ENCODE measurements at places on chromosomes 2 and 18. TPM values are rescaled to one million over a fixed set of nuclear protein-coding genes. Genes with fewer than 3 reads are reported as not detected.

GRCh38 chr2:240909216-240909974 lies 3.3 kb downstream of the CROCC2 start:
- no peak for DNase-seq

The CLASP1 gene
- total RNA-seq, result 27.8 TPM

DNA sequence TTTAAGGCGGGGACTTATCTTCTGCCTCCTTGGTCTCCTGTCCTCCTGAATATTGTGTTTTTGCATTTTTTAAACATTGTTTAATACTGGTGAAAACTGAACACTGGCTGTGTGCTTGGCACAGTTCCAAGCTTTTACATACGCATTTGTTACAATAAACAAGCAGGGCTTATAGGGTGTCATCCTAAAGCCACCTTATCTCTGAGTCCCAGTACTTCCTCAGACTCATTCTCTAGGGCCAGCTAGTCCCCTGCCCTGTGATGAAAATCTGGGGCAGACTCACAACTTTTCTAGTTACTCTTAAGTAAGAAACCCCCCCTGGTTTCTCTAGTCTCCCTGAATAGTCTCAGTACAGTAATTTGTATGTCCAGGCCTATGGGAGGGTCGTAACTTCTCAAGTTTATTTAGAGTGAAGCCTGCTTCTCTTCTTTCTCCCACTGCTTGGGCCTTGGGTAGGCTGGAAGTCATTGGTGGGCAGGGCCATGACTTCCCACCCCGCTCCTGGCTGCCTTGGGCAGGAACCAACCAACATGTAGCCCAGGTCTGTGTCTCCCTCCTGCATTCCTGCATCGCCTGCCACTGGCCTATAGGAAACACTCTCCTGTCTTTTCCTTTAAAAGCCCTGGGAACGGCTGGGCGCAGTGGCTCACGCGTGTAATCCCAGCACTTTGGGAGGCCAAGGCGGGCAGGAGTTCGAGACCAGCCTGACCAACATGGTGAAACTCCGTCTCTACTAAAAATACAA lies 7.7 kb upstream of the KCNE4 start:
- no peak for DNase-seq

GRCh38 chr2:85230679-85231467 lies 96.9 kb downstream of the TGOLN2 start:
- no peak for DNase-seq

DNA sequence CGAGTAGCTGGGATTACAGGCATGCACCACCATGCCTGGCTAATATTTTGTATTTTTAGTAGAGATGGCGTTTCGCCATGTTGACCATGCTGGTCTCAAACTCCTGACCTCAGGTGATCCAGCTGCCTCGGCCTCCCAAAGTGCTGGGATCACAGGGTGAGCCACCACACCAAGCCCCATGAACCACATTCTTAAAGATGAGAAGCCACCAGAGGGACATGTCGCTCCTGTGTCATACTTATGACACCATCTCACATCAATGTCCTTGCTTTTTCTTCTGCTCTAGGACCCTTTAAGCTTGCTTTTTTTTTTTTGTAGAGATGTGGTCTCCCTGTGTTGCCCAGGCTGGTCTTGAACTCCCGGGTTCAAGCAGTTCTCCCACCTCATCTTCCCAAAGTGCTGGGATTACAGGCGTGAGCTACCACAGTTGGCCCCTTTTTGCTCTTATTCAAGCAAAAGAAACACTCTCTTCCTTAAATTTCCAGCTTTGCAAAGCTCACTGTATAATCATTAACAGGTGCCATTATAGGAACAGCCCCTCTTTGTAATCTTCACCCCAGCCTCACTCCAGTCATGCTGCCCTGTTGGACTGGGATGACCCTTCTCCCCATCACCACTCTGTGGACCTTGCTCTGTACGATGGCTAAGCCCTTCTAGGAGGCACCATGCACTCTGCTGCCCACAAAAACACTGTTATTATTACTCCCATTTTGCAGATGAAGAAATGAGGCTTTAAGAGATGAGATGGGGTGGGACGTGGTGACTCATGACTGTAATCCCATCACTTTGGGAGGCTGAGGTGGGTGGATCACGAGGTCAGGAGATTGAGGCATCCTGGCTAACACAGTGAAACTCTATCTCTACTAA lies 10.8 kb upstream of the KCNG3 start:
- DNase-seq, result no peak

DNA sequence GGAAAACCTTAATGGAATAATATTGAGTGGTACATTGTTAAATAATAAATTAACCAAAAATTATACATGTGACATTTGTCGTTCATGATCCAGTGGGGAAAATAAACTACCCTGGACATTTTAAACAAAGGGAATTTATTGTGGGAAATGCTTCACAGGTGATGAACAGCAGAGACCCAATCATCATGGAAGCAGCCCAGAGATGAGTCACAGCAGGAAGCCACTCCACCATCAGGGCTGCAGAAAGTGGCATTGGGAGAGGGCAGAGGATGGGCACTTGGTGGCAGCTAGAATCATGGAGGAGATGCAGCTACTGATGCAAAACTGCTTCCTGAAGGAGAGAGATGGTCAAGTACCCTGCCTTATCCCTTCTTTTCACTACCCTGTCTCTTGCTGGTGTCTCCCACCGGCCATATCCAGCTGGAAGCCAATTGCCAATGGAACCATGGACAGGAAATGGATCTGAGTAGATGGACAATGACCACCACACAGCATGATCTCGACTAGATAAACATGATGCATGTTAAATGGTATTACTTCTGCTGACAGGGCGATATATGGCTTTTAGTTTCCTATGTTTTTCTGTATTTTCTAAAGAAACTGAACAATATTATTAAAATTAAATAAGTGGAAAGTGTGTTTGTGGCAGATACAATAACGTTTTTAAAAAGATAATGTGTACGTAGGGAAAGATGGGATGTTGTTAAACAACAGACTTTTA lies 139.8 kb downstream of the RPIA start:
- DNase-seq, result no peak

The PRSS56 gene
- total RNA-seq, result not detected

DNA sequence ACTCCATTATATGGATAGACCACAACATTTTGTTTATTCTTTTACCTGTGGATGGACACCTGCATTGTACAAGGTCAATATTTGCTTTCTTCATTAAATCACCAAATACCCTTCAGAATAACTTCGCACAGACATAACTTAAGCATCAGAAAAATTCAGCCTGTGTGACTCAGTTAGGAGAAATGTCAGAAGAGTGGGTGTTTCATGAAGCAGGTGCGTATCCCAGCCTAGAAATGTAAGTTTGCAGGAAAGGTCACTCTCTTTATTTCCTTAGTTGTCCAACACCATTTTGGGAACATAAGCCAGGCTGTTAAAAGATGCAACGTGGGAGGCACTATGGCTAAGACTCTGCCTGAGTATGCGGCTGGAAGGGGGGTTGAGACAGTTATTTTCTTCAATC lies 48.6 kb upstream of the FHL2 start:
- no peak for DNase-seq

The C18orf32 gene
- total RNA-seq, result 41.1 TPM

DNA sequence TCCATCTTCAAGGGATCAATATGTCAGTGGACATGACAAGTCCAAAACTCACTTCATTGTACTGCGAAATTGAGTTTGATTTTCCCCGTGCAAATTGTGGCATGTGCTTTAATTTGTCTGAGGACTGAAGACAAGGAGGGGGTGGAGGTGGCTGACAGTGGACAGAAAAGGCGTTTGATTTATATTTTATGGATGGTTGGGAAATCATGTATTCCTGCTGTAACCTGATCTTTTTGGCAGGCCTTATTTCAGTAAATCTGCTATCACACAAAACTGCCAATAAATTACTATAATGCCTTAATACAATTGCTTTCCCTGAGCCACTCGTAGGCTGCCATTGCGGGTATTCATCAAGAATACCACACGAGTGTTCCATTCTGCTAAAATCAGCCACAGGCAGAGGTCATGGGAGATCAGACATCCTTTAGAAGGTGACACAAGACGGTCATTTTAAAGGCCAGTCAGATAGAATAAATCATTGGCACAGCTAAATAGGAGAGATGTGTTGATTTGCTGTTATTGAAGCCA lies 720.5 kb downstream of the MBD2 start:
- DNase-seq, result no peak

The SLC38A11 gene
- total RNA-seq, result 1.8 TPM

GRCh38 chr2:138964418-138964817 lies 184.2 kb upstream of the NXPH2 start:
- no peak for DNase-seq

- DNase-seq, result no peak
These were observed 11.5 kb upstream of the KYNU start for GRCh38 chr2:142865924-142866323.

GRCh38 chr2:68344031-68344430 lies 21.1 kb upstream of the PLEK start:
- no peak for DNase-seq

The SRD5A2 gene
- 12.0 TPM for total RNA-seq

The TSPYL6 gene
- not detected for total RNA-seq

GRCh38 chr18:58005011-58005410 lies 39.0 kb upstream of the NEDD4L start:
- DNase-seq, result no peak

Data from right lobe of liver (tissue), 6 donors.